ENCODE measurements at places on chromosomes 11 and 22.

DNA sequence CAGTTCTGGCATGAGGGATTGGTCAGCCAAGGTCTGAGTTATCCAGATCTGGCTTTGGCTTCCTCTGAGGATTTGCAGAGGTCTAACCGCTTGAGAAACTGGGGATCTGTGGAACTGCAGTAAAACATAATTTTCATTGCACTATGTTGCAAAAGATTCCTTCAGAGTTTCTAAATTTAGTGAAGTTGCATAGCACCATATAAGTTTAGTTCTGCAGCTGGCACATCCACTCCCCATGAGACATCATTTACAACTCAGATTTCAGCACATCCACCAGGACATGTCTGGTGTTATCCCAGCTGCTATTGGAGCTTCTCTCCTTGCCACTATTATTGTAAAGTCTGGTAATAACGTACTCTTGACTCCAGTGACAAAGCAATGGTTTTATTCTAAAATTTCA is 181.5 kb downstream of the CWF19L2 start:
- no peaks in the 10 kb centered on the region for H3K4me1 ChIP-seq
- H3K4me3 ChIP-seq: no peak overlapping the region
- no peaks in the 10 kb centered on the region for H3K27me3 ChIP-seq

DNA sequence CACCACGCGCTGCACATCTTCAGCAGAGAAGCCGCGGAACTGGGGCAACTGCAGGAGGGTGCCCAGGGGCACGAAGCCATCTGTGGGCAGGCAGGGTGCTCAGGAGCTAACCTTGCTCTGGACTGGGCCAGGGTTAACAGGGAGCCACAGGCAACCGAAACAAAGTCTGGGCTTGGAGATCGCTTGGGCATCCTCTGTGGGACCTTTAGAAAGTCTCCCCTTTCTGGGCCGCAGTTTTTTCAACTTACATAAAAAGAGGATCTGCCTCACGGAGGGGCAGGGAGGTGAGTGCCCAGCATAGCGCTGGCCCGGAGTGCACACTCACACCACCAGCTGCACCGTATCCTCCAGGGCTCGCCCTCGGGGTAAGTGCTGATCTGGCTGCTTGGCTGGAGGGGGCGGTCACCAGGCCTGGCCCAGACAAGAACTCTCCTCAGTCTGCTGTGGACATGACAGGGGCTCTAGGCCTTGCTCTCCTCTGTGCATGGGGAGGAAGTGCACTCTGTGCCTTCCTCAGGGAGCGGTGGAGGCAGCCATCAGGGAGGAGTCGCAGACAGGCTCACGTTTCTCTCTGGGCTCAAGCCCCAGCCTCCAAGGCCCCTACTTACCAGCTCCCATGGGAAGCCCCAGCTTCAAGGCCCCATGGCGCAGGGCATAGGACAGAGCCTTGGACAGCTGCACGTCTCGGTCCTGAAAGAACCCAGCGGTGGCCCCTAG is 937 bp downstream of the TRPT1 start:
- H3K36me3 ChIP-seq: peaks cover 23% of the 10 kb centered on the region
- peak overlapping the region; percentile 96 for H3K27ac ChIP-seq
- H3K4me3 ChIP-seq: peak overlapping the region; percentile 62
- H3K27me3 ChIP-seq: no peaks in the 10 kb centered on the region
- peaks cover 34% of the 10 kb centered on the region for H3K4me1 ChIP-seq

DNA sequence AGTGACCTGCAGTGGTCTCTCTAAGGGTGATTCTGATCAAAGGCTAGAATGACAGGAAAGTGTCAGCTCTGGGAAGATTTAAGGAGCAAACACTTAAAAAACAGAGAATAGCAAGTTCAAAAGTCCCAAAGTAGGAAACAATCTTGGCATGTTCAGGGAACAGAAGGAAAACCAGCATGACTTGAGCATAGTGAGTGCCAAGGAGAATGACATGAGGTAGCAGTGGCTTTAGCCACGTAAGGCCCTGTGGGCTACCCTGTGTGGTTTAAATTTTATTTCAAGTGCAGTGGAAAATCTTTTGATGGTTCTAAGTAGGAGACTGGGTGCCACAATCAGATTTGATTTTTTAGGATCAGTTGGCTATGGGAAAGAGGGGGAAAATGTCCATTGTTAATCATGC is 149.4 kb downstream of the WNT11 start:
- no peak for DNase-seq
- no peak overlapping the region for H3K4me3 ChIP-seq

GRCh38 chr11:101583251-101584128 is at the start of gene TRPC6:
TSS of gene TRPC6 (minus strand) at chr11:101584007. CDS start at chr11:101583503, 504 bp downstream.
- peaks cover 9% of the 10 kb centered on the region for H3K27me3 ChIP-seq
- H3K4me3 ChIP-seq: peak within 1 kb of the TSS; percentile 50
- DNase-seq: peak; percentile 87
- H3K27ac ChIP-seq: peak within 1 kb of the TSS; percentile 82

- H3K27me3 ChIP-seq: peaks cover 31% of the 10 kb centered on the region
- H3K36me3 ChIP-seq: no peaks in the 10 kb centered on the region
- no peak overlapping the region for H3K27ac ChIP-seq
- H3K4me1 ChIP-seq: peaks cover 41% of the 10 kb centered on the region
These were observed 2.6 kb upstream of the SHISA8 start for GRCh38 chr22:41917375-41917902.

DNA sequence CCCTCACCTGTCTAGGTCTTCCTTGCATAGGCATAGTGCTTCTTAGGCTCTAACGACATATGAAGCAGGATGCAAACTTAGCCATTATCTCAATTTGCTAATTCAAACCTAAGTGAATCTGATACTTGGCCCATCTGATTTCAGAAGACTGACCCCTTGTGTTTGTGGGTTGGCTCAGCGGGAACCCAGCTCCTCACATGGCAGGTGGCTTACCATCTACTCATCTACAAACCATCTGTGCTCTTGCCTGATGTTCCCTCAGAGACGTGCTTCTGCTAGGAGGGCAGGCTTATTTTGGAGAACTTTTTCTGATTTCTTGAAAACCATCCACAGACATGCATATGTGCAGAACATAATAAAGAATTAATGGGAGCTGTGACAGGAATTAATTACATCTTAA is 15.2 kb downstream of the ELMOD1 start:
- no peak overlapping the region for H3K4me3 ChIP-seq
- H3K27ac ChIP-seq: no peak overlapping the region
- DNase-seq: no peak
- H3K36me3 ChIP-seq: no peaks in the 10 kb centered on the region
- H3K4me1 ChIP-seq: no peaks in the 10 kb centered on the region
- H3K27me3 ChIP-seq: no peaks in the 10 kb centered on the region

- no peak for DNase-seq
- no peaks in the 10 kb centered on the region for H3K36me3 ChIP-seq
- H3K4me3 ChIP-seq: no peak overlapping the region
These were observed 1.9 kb upstream of the LTBP3 start for GRCh38 chr11:65559951-65560537.

DNA sequence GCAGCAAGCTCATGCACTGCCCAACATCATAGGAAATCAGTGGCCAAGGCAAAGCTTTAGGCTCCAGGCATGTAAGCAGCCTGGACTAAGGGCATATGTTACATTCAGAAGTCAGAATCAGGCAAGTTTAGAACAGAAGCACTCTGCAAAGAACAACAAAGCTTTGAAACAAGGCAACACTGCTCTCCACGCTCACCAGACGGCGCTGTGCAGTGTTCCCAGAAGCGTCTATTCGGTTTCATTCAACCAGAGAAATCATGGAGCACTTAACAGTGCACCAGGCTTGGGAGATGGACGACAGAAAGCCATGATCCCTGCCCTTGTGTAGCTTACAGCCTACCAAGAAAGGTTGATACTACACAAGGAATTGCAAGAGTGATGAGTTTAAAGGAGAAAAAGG is 555.8 kb downstream of the BUD13 start:
- no peak overlapping the region for H3K27ac ChIP-seq
- peak; percentile 53 for DNase-seq
- no peaks in the 10 kb centered on the region for H3K4me1 ChIP-seq

DNA sequence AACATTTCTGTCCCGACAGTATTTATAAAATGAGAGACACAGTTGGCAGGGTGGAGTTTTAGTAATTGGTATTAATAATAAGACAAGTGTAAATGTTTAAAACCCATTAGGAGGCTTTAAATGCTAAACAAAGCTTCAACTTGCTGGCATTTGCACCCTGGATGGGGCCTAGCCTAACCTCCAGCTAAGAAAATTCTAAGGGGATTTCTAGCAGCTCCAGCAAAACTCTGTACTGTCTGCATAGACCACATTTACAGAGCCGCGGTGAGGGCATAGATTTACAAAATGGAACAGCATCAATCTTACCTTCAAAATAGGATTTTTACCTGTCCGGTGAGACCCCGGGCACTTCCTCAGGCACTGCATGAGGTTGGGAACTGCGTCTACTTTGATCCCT is 113.9 kb upstream of the ANO1 start:
- H3K27me3 ChIP-seq: no peaks in the 10 kb centered on the region
- H3K4me3 ChIP-seq: no peak overlapping the region
- no peak for DNase-seq

DNA sequence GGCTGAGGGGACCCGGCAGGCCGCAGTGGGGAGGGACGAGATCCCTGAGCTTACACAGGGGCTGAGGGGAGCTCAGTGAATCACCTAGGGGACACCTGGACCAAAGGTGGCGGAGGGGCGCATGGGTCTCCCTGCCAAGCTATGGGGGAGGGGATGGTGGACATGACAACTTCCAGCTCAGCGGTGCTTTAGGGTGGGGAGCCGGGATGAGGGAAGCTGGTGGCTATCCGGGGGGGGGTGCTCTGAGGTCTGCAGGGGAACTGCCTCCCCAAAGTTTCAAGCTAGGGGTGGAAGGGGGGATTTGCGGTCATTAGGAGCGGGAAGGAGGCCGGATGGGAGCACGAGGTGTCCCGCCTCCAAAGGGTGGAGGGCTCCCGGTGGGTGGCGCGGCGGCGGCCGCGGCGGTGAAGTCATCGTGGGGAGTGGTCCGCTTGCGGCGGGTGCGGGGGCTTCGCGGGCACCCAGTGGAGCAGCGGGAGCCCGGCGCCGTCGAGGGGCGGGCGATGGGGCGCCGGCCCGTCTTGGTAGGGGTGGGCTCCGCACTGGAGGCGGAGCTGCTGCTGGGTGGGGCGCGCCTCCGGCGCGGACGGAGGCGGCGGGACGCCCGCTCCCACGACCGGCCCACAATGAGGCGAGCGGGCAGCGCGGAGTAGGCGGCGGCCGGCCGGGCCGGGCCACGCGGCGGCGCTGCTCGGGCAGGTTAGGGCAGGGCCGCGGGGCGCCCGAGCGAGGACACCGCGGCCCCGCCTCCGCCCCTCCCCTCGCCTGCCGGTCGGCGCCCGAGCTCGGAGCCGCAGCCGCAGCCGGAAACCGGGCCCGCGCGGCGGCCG is at the start of gene MICALL1:
MICALL1 (plus strand) TSS at position 764 of the 830 bp plus-strand sequence. CDS start 126 bp downstream, outside the sequence.
- peak within 1 kb of the TSS; percentile 89 for H3K4me3 ChIP-seq
- peaks cover 35% of the 10 kb centered on the region for H3K4me1 ChIP-seq
- H3K27me3 ChIP-seq: no peaks in the 10 kb centered on the region
- peak; percentile 96 for DNase-seq
- peak within 1 kb of the TSS; percentile 82 for H3K27ac ChIP-seq

GRCh38 chr22:28132466-28132865 is 213.4 kb upstream of the PITPNB start:
- no peaks in the 10 kb centered on the region for H3K27me3 ChIP-seq
- no peak overlapping the region for H3K27ac ChIP-seq
- H3K4me1 ChIP-seq: no peaks in the 10 kb centered on the region
- no peak for DNase-seq
- H3K4me3 ChIP-seq: no peak overlapping the region
- H3K36me3 ChIP-seq: no peaks in the 10 kb centered on the region

GRCh38 chr11:75205564-75206020 is 35.0 kb upstream of the TPBGL start:
- no peak overlapping the region for H3K27ac ChIP-seq
- H3K4me3 ChIP-seq: no peak overlapping the region
- no peak for DNase-seq
- H3K27me3 ChIP-seq: no peaks in the 10 kb centered on the region
- peaks cover 3% of the 10 kb centered on the region for H3K36me3 ChIP-seq
